ENCODE measurements at places on chromosomes 7 and 10. TPM values are rescaled to one million over a fixed set of nuclear protein-coding genes. Genes with fewer than 3 reads are reported as not detected.
A peak's percentile ranks its signal among the peaks of the same experiment; 100 is the strongest.

Gene HSPA14
- 12.8 TPM for total RNA-seq

Gene PRLHR
- not detected for total RNA-seq

Gene OR2A42
- total RNA-seq = not detected

Gene SPDYE6
- not detected for total RNA-seq

Gene CREB5
- 25.4 TPM for total RNA-seq

Gene UNC5B
- 32.8 TPM for total RNA-seq

Gene C10orf62
- not detected for total RNA-seq

Gene NOC3L
- total RNA-seq = 20.2 TPM

Gene RBM20
- total RNA-seq = 1.5 TPM

Gene OR6B1
- not detected for total RNA-seq

Gene SCIN
- 0.27 TPM for total RNA-seq

GRCh38 chr10:122239578-122240257, 31.4 kb upstream of the BTBD16 start:
- peak; percentile 24 for DNase-seq

- no peak for DNase-seq
These were observed 724.6 kb upstream of the NRP1 start for GRCh38 chr10:34058845-34059614.

- DNase-seq = no peak
These were observed 4.4 kb downstream of the RASGEF1A start for GRCh38 chr10:43262397-43262901.

DNA sequence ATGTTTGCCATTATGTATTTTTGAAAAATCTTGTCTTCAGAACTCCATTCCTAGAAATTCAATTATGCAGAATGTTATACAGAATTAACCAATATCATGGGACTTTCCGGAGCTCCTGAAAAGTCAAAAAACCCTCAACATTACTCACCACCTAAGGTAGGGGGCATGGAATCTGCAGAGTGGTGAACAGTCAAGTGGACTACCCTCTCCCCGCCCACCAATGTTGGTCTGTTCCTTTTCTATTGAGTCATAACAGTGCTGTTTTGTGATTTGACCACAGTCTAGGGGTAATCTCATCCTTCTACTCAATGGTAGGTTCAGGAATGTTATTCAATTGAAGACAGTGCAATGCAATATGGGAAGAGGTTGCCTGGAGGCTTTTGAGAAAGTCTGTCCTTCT, 130.5 kb upstream of the HABP2 start:
- no peak for DNase-seq

- peak; percentile 59 for DNase-seq
These were observed 48.9 kb downstream of the DLG5 start for GRCh38 chr10:77877441-77878344.

DNA sequence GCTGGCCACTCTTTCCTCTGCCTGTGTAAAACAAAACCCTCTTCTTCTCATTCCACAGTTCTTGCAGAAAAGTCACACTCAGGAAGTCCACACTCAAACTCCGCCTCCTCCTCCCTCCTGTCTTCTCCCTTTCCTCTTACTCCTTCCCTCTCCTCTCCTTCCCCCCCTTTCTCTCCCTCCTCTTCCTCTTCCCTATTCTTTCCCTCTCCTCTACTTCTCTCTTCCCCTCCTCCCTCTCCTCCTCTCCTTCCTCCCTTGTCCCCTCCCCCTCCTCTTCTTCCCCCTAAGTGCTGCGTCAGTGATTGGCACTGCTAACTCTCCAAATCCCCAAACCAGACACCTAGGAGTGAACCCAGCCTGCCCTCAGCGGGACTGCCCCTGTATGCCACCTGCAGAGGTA, 67.0 kb downstream of the ZNF467 start:
- no peak for DNase-seq

DNA sequence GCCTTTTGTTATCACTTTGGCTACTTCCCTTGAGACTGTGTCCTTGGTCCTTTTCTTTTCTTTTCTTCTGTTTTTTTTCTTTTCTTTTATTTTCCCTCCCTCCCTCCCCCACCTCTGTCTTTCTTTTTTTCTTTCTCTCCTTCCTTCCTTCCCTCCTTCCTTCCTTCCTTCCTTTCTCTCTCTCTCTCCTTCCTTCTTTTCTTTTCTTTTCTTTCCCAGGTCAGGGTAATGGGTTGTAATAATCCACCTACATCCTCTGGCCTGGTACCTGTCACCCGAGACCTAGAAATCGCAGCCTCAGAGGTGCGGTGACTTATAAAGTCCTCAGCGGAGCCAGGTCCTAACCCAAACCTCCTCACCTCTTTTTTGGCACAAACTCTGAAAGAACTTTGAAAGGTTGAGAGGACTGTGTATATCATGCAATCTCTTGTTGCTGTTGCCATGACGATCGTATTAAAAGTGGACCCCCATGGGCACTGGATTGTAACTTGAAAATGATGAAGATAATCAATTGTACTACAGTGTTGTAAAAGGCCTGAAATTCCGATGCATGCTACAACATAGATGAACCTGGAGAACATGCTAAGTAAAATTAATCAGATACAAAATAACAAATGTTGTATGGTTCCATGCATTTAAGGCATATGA, 140.7 kb upstream of the AGK start:
- DNase-seq = no peak

DNA sequence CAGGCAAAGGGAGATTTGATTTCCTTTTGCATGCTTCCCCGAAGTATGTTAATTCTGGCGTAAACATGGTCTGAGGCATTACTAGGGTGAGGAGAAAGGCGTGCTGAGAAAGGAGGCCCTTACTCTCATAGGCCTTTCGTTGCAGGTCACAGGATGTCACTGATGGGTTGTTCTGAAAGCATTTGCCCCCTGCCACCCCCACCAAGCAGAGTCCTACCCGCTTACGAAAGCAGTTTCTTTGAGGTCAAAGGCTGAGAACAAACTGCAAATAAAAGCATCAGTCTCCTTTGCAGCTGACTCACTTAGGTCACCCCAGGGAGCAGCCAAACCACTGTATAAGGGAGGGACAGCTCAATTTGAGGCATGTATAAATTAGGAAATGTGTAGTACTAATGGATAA, 57.1 kb downstream of the BPGM start:
- DNase-seq = peak; percentile 87

GRCh38 chr7:46791188-46791587, 790.7 kb downstream of the TNS3 start:
- no peak for DNase-seq

DNA sequence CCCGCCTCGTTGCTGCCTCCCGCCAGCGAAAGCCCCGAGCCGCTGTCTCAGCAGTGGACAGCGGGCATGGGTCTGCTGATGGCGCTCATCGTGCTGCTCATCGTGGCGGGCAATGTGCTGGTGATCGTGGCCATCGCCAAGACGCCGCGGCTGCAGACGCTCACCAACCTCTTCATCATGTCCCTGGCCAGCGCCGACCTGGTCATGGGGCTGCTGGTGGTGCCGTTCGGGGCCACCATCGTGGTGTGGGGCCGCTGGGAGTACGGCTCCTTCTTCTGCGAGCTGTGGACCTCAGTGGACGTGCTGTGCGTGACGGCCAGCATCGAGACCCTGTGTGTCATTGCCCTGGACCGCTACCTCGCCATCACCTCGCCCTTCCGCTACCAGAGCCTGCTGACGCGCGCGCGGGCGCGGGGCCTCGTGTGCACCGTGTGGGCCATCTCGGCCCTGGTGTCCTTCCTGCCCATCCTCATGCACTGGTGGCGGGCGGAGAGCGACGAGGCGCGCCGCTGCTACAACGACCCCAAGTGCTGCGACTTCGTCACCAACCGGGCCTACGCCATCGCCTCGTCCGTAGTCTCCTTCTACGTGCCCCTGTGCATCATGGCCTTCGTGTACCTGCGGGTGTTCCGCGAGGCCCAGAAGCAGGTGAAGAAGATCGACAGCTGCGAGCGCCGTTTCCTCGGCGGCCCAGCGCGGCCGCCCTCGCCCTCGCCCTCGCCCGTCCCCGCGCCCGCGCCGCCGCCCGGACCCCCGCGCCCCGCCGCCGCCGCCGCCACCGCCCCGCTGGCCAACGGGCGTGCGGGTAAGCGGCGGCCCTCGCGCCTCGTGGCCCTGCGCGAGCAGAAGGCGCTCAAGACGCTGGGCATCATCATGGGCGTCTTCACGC, 825 bp downstream of the ADRB1 start:
- no peak for DNase-seq

GRCh38 chr7:100401811-100402210, 26.7 kb downstream of the ZCWPW1 start:
- DNase-seq = no peak

DNA sequence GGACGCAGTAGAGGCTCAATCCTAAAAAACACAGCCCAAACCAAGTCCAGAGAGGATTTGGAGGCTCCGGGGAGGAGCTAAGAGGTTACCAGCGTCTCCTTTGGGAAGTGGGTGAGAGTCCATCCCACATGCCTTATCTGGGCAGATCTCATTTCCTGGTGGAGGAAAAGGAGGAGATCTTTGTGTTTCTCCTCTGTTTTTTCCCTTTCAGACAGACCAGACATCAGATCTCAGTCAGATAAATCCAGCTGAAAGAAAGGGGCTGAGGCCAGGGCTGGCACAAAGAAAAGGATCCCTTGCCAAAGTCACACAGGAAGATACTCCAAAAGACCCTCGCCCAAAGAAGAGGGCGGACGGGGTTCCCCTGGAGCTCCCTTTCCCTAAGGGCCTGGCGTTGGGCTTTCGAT, 58.3 kb upstream of the COMTD1 start:
- no peak for DNase-seq

DNA sequence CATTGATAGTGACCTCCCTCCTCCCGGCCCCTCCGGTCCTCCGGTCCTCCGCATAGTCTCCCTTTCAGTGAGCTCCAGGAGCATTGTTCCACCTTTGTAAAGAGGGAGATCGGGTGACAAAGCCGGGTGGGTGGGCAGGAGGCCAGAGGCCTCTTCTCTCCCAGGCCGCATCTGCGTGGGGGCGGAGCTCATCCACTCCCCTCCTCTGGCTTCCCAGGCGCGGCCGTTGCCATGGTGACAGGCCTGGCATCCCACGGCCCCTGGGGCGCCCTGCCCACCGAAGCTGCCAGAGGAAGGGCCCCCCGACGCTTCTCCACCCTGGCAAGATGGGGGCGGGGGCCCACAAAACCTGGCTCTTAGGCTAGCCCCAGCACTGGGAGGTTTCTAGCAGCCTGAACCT, 4.4 kb upstream of the FZD9 start:
- peak; percentile 16 for DNase-seq

GRCh38 chr7:76368190-76368589, 9.4 kb upstream of the YWHAG start:
- DNase-seq = no peak

DNA sequence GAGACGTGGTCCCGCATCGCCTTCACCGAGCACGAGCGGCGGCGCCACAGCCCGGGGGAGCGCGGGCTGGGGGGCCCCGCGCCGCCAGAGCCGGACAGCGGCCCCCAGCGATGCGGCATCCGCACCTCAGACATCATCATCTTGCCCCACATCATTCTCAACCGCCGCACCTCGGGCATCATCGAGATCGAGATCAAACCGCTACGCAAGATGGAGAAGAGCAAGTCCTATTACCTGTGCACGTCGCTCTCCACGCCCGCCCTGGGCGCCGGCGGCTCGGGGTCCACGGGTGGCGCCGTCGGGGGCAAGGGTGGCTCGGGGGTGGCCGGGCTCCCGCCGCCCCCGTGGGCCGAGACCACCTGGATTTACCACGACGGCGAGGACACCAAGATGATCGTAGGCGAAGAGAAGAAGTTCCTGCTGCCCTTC, 737 bp downstream of the CNNM2 start:
- DNase-seq = no peak

- DNase-seq = no peak
These were observed 105.4 kb upstream of the KMT2E start for GRCh38 chr7:104908636-104909035.
